ENCODE measurements at places on chromosomes 6 and 20. TPM values are rescaled to one million over a fixed set of nuclear protein-coding genes. Genes with fewer than 3 reads are reported as not detected.

PCED1A gene
- total RNA-seq: 71.1 TPM

RNASET2 gene
- total RNA-seq: 65.1 TPM

LAMA4 gene
- total RNA-seq: not detected

ISM1 gene
- 0.13 TPM for total RNA-seq

ACTL10 gene
- total RNA-seq: 1.1 TPM
